ENCODE measurements at places on chromosomes 1 and 21.

GRCh38 chr1:150683914-150684313, 13.0 kb downstream of the GOLPH3L start:
- DNase-seq: no peak

DNA sequence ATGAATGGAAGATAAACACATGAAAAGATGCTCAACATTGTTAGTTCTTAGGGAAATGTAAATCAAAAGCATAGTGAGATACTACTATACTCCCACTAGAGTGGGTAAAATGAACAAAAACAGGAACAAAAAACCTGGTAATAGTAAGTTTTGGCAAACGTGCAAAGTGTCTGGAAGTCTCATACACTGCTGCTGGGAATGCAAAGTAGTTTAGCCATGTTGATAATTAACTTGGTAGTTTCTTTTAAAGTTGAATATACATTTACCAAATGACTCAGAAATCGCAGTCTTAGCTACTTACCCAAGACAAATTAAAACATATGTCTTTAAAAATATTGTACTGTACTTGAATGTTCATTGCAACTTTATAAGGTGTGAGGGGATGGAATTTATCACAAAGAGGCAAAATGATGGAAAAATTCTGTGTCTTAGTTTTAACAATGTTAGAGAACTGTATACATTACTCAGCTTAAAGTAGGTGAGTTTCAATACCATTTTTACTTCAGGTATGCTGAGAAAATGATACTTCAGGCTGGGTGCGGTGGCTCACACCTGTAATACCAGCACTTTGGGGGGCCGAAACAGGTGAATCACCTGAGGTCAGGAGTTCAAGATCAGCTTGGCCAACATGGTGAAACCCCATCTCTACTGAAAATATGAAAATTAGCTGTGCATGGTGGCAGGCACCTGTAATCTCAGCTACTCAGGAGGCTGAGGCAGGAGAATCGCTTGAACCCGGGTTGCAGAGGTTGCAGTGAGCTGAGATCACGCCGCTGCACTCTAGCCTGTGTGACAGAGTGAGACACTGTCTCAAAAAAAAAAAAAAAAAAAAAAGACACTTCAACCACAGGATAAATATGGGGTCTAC, 102.3 kb downstream of the PDE4B start:
- DNase-seq: no peak

DNA sequence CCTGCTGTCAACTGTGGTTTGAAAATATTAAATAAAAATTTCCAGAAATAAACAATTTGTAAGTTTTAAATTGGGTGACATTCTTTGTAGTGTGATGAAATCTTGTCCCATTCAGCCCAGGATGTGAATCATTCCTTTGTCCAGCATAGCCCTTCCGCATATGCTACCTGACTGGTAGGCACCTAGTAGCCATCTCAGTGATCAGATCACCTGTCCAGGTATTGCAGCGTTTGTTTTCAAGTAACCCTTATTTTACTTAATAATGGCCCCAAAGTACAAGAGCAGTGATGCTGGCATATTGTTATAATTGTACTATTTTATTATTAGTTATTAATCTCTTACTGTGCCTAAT, 351.6 kb upstream of the B3GALT2 start:
- DNase-seq: no peak

DNA sequence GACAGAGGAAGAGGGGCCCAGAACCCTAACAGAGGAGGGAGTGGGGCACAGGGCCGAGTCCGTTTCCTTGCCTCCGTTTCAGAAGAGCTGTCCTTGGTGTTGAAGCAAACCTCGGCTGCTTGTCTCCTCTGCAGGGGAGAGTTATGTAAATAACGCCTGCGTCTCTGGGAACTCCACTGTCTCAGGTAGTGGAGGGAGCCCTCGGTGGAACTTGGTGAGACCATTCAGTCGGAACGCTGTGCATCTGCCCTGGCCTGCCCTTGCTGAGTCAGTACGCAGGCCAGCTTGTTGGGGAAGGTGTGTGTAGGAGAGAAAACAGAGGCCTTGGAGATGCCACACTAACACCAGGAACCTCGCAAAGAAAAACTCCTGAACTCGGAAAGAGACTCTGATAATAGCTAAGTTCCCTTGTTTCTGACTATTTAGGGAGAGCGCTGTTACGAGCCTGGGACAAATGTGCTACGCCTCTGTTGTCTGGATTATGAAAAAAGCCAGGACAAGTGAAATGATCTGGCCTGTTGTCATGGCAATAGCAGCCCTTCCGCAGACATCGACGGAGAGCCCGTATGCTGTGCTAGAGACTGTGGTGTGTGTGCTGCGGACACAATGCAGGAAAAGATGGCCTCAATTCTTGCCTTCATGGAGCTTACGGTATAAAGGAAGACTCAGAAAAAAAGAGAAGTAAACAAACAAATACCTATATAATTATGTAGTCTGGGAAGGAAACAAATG, 94.6 kb upstream of the AKT3 start:
- DNase-seq: no peak

GRCh38 chr1:229280921-229281320, 10.0 kb downstream of the RAB4A start:
- DNase-seq: no peak

- no peak for DNase-seq
Observed at GRCh38 chr1:221907166-221907932, 165.5 kb upstream of the DUSP10 start.

DNA sequence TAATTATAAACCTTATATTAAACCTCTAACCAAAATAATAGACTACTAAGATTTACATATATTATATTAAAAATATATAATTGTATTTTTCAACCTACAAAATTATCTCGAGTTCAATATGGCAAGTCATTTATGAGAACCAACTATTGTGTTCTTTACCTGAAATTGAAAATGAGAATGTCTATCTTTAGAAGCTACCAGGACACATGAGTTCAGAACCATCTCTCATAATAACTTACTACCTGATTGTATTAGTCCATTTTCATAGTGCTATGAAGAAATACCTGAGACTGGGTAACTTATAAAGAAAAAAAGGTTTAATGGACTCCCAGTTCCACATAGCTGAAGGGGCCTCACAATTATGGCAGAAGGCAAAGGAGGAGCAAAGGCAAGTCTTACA, 6.8 kb downstream of the HAO2 start:
- no peak for DNase-seq

DNA sequence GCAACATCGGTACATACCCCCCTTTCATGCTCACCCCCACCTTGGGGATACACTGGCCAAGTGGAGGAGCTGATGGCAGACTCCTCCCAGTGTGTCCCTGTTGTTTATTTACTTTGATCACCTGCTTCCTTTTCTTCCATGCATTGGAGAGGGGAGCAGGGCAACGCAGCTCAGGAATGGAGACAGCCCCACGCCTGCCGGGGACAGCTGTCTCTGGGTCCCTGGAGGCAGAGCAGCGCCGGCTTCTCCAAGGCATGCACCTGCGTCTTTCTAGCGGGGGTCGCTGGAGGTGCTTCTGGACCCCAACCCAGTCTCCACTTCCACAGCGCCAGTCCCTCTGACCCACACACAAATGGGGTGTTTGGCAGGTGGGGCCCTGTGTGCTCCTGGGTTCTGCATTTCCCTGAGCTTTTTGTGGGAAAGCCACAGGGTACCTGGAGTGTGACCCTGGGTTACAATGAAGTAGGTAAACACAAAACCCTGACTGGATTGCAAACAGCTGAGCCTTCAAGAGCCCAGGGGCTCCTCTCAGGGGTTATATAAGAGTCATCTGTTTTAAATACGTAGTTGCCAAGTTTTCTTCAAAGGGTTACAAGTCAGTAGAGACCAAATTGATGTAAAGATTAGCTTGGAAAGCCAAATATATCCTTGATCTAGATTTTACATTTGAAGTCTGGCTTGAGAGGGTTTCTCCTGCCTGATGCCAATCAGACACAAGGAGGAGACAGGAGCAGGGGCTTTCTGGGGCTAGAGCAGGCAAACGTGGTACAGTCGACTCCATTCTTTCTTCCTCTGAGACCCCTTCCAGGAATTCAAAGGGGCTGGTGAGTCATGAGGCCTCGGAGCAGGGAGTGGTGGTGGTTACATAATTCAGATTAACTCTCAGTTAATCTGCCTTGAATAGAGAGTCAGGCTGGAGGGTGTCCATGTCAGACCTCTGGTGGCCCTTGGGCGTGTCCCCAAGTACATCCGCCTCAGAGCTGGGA, 4.5 kb downstream of the AJAP1 start:
- no peak for DNase-seq

DNA sequence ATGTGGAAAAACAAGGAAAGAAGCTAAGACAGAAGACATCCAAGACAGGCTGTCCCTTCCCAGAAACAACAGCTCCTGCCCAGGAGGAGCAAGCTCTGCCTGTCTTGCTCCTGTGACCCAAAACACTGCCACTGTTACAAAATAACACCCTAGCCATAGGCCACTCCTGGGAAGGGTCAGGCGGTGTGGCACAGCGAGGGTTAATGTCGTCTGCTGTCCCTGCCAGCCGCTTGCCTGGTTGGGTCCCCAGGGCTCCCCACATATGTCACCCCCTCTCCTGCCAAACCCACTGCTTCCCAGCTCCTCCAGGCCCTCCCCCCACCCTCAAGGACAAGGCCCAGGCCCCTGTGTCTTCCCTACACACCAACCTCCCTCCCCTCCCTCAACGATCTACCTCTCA, 3.9 kb upstream of the NHLH1 start:
- DNase-seq: no peak

DNA sequence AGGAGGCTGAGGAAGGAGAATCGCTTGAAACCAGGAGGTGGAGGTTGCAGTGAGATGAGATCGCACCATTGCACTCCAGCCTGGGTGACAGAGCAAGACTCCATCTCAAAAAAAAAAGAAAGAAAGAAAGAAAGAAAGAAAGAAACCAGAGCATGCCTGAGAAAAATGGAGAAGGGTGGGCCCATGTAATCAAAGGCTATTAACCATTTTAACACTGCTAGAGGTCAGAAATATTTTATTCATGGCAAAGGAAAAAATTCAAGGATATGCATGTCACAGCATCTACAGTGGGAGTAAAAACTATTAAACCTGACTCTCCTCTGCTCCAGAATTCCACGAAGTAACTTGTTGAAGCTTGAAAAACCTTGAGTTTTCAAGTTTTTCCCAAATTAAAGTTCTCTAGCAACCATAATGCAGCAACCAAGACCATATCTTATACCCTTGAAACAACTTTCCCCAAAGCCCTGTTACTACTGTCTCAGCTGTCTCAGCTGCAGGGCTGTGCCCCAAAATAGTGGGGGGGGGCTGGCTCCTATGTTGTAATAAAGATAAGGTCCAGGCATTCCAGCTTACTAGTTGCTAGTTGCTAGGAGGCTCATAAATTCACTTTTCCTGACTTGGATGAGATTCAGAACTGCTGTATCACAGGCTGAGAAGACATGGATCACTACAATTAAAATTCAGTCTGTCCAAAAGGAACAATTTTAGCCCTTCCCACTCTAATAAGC, 112.9 kb upstream of the SOD1 start:
- no peak for DNase-seq

DNA sequence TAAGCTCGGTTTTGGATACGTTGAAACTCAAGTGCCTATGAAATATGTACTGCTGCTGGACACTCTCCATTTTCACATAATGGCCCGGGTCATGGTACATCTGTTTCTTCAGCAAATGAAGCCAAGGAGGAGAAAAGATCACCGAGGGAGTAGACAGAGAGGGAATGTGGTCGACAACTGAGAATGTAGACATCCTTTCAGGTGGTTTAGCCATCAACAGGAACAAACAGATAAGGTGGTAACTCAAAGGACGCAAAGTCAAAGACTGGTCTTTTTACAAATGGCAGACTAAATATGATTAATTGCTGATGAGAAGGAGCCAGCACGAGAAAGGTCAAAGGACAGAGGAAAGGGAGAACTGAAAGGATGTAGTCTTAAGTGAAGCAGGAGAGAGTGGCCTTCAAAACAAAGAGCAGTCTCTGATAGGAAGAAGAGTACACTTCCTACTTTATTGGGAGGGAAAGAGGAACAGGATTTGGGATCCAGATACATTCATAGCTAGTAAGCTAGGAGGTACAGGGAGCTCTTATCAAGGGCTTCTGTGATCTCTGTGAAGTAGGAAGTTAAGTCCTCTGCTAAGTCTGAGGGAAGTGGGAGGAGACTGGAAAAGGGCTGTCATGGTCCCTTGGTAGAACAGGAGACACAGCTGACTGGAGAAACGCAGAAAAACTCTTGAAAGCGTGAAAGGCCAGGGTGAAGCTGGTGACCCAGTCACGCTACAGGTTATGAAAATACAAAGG, 28.3 kb downstream of the NUP133 start:
- DNase-seq: no peak

DNA sequence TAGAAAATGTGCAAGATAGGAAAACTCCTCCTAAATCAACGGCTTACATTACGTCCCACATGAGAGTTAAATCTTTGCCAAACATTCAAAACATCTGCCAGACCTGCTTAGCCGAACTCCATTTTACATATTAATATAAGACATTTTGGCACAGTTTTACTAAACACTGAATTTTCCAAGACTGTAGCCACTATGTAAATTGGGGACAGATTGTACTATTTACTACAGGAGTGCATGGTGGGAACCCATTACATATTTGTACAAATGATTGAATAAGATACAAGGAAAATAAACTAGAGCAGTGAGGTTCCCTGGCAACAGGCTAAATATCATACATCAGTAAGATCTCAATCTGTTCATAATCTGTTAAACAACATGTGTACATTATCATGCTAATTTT, 1234.4 kb downstream of the KCNT2 start:
- no peak for DNase-seq

GRCh38 chr1:195717651-195718050, 890.6 kb downstream of the KCNT2 start:
- DNase-seq: no peak

- DNase-seq: no peak
Observed at GRCh38 chr1:27504588-27505419, 14.8 kb upstream of the WASF2 start.

DNA sequence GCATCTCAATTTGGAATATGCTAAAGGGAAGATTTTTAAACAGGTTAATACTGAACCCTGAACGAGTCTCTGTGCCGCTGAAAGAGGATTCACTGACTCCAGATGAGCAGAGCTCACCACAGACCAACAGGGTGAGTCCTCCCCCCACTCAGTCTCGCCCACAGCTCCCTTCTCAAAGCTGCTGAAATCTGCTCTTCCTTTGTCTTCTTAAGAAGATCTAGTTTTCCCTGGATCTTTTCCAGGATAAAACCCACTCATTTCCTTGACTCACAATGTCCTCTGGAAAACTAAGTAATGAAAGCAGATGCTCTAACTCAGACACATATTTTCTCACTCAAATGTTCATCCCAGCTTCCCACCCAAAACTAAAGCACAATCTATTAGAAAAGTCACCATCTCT, 447.0 kb upstream of the PKN2 start:
- DNase-seq: no peak

DNA sequence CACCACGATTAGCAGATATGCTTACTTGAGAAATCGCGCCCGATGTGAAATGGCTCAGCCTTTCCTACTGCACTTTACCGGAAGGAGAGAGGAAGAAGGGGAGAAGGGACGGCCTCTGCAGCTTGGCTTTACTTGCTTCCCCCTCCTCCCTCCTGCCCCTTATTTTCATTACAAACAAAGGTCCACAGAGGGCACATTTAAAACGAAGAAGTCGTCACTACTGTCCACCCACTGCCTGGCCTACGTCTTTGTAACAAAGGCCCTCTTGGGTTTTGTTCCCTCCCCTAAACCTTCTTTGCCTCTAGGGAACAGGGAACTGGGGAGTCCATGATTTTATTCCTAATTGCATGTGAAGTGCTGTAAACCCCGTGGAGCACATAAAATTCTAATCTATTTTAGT, 308.5 kb downstream of the LMX1A start:
- no peak for DNase-seq

Data from NCI-H774 (cell line).